ENCODE measurements at places on chromosomes 11 and 22.

DNA sequence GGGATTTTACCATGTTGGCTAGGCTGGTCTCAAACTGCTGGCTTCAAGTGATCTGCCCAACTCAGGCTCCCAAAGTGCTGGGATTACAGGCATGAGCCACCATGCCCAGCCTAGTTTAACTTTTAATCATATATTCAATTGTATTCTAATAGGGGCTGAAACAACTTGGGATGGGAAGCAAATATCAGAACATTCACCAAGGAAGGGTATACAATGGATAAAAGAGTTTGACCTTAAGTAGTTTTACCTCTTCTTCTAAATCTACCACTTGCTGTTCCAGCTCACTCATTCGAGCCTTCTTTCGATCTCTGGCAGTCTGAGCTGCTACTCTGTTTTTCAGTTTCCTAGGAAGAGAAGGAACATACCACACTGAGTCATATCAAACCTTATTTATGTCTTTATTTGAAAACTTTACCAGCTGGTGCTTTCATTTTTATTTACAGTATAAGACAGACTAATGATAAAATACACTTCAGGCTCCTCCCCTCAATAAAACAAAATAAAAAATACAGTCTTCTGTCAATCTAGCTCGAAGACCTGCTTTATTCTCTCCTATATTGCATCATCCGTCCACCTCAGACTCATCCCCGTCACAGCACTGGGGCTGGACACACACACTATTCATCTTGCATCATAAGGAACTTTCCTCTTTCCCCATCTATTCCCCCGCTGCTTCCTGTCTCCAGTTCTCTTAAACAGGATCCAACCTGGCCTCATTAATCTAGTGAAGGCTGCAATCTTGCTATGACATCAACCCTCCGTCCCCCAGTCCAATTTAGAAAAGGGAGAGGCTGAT, 1.4 kb downstream of the XBP1 start:
- no peak for DNase-seq

GRCh38 chr22:17476838-17477237, 86.5 kb upstream of the SLC25A18 start:
- no peak for DNase-seq

DNA sequence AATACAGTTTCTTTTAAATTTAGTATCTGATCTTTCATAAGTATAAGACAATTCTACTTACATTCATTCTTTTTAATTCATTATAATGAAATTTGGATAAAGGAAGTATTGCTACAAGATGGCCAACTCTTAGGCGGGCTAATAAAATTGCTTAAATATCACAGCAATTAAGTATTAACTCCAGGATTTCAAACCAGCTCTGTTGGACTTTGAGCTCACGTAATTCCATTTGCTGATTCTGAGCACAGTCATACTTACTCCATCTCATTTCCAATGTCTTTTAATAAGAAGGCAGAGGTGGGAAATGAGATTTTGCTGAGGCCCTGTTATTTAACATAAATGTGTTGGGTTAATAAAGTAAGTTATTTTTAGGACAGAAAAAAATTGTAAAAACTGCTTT, 748.1 kb downstream of the KCNA4 start:
- no peak for DNase-seq

DNA sequence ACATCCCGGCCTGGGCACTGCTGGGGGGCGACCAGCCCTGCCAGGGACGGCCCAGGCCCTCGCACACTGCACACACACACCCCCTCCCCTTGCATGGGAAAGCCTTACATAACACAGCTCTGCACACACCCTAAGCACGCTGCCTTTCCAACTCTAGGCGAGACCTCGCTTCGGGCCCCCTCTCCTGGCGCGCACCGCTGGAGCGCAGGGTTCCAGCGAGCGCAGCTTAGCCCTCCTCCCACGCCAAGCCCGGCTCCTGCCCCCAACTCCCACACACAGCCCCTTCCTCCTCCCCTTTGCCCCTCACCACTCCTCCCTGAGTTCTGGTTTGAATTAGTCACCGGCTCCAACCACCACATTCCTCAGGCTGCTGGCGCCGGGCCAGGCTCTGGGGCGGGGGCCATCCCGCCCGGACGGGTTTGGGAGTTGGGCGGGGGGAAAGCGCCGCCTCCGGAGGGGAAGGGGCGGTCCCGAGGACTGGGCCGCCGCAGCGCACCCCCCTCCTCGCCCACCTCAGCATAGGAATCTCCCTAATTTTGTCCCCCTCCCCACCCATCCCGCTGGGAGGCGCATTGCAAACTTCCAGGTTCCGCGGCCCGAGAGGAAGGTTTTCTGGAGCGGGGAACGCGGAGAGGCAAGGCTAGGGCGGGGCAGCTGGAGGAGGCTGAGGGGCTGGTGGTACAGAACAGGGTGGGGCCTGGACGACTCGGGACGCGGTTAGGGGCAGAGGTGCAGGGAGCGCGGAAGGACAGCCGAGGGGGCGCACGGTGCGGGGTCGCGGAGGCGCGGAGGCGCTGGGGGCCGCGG, 966 bp downstream of the AHNAK start:
- peak; percentile 80 for DNase-seq

DNA sequence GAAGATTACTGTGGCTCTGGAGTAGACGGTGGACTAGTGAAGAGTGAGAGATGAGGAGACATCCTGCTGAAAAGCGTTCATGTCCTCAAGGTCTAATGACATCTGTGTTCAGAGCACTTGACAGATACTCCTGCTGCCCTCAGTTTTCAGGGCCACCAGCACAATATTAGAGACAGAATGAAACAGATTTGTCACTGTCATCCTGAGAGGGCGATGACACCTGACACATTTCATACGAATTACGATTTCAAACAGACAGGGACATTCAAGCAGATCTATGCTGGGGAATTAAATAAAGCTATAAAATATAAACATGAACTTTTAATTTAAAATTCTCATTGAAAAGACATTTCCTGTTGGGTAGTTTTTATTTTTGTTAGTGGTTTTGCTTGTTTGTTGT, 29.1 kb downstream of the SVIP start:
- no peak for DNase-seq

- no peak for DNase-seq
Observed at GRCh38 chr11:108224366-108224765, 1.5 kb downstream of the ATM start.

Measured in WTC11 (cell line).